ENCODE measurements at places on chromosomes 2 and 18.

DNA sequence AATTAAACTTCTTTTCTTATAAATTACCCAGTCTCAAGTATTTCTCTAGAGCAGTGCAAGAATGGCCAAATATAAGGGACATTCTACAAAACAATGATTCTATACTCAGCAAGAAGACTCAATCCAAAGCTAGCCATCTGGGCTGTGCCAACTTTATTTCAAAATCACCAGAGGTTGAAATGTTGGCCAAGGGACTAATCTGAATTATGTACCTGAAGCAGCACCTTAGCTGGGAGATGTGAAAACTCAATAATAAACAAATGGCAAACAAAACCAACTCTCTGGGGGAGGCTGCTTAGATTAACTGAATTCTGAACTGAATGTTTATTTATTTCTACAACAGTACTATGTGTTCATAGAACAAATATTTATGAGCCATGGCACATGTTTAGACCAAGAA lies 251.3 kb downstream of the RDH14 start:
- DNase-seq = no peak

GRCh38 chr2:878245-878930 lies 72.3 kb upstream of the SNTG2 start:
- DNase-seq = no peak

DNA sequence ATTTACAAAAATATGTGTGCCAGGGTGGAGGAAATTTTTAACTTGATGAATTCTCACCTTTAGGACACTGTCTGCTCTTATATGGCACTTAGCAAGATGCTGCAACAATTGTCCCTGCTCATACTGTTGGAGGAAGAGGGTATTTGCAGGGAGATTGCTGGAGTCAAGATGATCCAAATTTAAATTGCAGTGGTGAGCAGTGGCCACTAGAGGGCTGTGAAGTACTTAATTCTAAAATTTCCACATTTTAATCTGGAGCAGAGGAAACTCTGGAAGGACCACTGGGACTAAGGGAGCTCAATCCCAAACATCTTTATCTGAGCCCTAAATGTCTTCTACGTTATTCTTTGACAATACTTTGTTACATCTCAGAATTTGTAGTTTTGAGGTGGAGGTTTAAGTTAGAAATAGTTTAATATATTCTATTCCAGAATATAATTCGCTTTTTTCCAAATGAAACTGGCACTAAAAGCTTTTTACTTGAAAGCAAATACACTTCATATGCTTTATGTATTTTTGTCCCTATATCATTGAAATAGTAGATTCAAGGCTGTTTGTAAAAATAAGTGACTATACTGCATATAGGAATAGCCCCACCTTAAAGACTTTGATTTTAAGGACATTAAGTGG lies 33.0 kb upstream of the PTH2R start:
- peak; percentile 61 for DNase-seq

GRCh38 chr2:176525086-176525485 lies 255.8 kb downstream of the MTX2 start:
- no peak for DNase-seq

GRCh38 chr2:148528356-148529064 lies 116.0 kb upstream of the EPC2 start:
- no peak for DNase-seq

GRCh38 chr2:143312441-143312840 lies 183.2 kb downstream of the ARHGAP15 start:
- no peak for DNase-seq

GRCh38 chr2:226983895-226984749 lies 148.3 kb downstream of the RHBDD1 start:
- DNase-seq = no peak

GRCh38 chr18:41965634-41966255 lies 10.7 kb downstream of the PIK3C3 start:
- DNase-seq = no peak

GRCh38 chr2:238063414-238064189 lies 2.8 kb downstream of the SCLY start:
- no peak for DNase-seq

DNA sequence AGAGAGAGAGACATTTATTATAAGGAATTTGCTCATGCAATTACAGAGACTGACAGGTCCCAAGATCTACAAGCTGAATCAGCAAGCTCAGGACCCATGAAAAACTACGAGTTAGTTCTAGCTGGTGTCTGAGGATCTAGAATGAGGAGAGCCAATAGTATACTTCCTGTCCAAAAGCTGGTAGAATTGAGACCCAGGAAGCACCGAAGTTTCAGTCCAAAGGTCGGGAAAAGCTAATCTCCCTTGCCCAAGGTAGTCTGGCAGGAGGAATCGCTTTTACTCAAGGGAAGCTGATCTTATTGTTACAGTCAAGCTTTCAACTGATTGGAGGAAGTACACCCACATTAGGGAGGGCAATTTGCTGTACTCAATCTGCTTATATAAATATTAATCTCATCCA lies 389.6 kb downstream of the ADCYAP1 start:
- no peak for DNase-seq

DNA sequence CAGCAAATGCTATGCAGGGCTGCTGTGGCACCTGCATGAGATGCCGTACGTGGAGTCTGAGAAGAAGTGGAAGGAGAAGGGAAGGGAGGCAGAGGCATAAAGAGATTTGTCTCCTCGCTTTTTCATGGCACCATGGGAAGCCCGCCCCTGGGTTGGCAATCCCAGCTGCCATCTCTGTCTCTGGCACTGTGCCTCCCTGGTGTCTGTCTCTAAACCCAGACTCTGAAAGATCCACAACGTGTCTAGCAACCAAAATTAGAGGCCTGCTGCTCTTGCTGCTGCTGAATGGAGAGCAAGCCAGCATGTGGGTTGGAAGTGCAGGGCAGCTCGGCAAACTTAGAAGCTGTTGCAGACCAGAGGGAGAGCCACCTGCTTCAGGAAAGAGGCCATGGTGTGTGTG lies 53.1 kb downstream of the INO80C start:
- no peak for DNase-seq

DNA sequence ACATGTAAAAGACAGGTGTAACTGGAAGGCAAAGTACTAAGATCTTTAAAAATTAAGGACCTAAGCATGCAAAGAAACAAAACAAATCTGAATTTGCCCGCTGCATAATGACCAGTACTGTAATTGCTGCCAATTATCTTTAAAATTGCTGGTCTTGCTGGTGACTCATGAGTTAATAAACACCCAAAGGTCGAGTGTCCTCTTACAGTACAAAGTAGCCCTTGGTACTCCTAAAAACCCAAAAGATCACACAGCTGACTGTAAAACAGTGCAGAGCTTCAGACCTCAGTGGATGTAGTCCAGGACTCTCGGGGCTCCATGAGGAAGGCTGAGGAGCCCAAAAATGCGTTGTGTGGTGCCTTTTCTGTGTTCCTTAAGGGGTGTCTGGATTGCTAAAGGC lies 308.7 kb downstream of the CNTNAP5 start:
- DNase-seq = no peak

GRCh38 chr2:226888378-226888965 lies 52.6 kb downstream of the RHBDD1 start:
- peak; percentile 48 for DNase-seq

DNA sequence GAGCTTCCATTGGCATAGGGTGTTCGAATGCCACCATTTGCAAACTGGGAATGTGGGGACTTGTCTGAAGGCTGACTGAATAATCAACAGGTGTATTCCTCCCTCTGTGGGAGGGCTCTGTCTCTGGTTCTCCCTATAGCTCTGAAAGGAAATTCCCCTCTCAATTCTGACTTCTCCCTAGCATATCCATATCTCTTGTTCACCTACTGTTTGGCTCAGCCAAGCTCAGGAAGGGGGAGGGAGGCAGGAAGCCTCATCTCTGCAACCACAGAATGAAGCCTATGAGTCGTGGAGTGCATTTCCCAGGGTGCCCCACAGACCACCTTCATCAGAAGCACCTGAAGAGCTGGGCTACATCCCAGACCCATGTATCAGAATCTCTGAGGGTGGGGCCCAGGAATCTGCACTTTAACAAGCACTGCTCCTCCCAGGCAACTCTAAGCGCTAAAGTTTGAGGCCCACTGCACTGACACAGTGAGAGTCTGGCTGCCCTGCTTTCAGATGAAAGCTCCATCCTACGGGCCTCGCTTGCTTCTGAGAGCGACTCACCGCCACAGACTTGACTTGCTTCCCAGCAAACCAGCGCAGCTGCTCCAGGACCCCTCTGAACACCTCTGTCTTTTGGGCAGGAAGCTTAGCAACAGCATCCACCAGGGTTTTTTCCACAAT lies 32.0 kb downstream of the XDH start:
- DNase-seq = peak; percentile 31

- DNase-seq = no peak
These were observed 149.7 kb upstream of the HS6ST1 start for GRCh38 chr2:128468186-128468920.

- DNase-seq = no peak
These were observed 1.8 kb downstream of the ASIC4 start for GRCh38 chr2:219515874-219516629.

GRCh38 chr2:34001557-34001956 lies 402.5 kb upstream of the FAM98A start:
- no peak for DNase-seq

- peak; percentile 10 for DNase-seq
These were observed 4.8 kb downstream of the TMEM200C start for GRCh38 chr18:5890331-5891183.

GRCh38 chr2:53964257-53964952 lies 6.4 kb downstream of the PSME4 start:
- peak; percentile 73 for DNase-seq

GRCh38 chr2:215998636-215999035 lies 14.7 kb downstream of the MREG start:
- DNase-seq = no peak

DNA sequence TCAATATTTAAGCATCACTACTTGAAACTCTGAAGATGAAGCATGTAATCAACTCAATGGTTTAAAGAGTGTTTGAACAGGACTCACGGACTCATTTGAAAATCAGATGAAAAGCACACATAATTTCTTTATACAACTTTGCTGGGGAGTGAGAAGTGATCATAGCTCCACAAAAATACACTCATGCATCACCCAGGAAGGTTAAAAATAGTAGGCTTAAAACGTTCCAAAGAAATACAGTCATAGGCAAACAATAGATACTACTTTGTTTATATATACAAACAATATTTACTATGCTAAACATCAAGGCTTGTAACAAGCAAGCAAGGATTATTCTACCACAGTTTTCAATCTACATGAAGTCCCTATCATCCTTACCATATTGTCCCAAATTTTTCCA lies 11.6 kb downstream of the HNRNPLL start:
- DNase-seq = no peak

GRCh38 chr2:67486041-67486796 lies 89.1 kb downstream of the ETAA1 start:
- DNase-seq = peak; percentile 76

- peak; percentile 57 for DNase-seq
These were observed 27.2 kb upstream of the PTPN2 start for GRCh38 chr18:12911025-12911928.

- peak; percentile 39 for DNase-seq
These were observed 742 bp downstream of the PXDN start for GRCh38 chr2:1743396-1744150.

DNA sequence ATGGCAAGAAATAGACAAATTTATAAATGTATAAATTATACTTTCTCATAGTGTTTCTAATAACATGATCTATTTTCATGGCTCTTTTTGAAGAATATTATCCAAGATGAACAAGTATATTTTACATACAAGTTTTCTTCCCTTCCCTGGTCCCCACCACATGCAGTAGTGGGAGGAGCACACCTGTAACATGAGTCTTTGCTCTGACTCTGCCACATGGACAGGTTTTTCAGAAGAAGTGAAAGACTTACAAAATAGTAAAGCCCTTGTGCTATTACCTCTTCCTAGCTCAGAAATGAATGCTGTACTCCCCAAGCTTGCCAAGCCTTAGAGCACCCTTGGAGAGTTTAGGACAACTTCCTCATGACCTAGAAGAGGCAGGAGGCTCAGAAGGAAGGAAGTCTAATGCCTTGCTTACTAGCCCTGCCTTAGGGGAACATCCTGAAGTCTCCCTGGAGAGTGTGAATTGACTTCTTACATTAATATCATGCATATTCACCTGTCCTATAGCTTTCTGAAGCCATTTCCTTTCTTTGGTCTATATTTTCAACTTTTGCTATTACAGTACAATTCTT lies 18.4 kb downstream of the MXD1 start:
- peak; percentile 46 for DNase-seq

- no peak for DNase-seq
These were observed 16.3 kb downstream of the DYNC2LI1 start for GRCh38 chr2:43790147-43790546.

- no peak for DNase-seq
These were observed 93.1 kb downstream of the TCF4 start for GRCh38 chr18:55494899-55495298.

DNA sequence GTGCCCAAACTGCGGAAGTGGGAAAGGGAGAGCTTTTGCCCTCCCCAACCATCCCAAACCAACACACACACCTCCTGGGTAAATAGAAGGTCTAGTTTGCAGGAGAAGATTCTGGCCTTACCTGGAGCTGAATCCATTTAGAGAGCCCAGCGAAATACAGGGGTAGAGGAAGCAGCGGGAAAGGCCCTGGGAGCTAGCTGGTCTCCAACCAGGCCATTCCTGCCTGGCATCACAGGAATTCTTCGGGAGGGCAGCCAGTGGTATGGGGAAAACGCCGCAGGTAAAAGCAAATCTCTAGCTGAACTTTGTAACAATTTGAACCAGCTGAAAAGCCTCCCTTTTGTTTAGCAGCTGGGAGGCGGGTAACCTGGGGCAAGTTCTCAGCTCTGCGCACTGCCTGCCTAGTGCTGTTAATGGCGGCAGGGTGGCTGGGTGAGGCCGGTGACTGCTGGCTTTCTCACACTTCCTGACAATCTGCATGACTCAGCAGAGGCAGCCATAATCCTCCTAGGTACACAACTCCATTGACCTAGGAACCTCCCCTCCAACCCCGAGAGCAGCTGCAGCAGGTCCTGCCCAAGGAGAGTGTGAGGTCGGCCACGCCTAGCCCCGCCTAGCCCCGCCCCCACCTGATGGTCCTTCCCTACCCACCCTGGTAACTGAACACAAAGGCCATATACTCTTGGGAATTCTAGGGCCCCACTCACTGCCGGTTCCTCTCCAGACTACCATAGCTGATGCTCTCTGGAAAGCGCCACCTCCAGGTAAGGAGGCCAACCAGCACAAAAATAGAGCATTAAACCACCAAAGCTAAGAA lies 483.8 kb upstream of the REG3G start:
- peak; percentile 16 for DNase-seq

- no peak for DNase-seq
These were observed 419.2 kb upstream of the CYRIA start for GRCh38 chr2:17084877-17085276.

DNA sequence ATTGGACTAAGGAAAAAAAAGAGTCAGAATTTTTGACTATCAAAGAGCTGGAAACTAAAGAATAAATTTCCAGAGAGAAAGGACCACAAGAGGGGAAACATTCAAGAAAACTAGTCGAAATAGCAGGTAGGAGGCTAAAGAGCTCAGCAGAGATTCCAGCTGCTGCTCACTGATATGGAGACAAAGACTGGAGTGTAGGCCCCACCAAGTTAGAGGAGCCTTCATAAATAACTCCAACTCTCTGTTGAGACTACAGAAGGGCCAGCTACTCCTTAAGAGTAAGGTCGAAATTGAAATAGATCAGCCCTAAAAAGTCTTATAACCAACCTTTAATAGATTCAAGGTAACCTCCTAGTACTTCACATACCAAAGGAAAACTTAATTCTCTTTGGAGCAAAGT lies 31.1 kb downstream of the SS18 start:
- no peak for DNase-seq

- DNase-seq = no peak
These were observed 756 bp upstream of the OST4 start for GRCh38 chr2:27071990-27072830.
